ENCODE measurements at places on chromosomes 16 and 17.

DNA sequence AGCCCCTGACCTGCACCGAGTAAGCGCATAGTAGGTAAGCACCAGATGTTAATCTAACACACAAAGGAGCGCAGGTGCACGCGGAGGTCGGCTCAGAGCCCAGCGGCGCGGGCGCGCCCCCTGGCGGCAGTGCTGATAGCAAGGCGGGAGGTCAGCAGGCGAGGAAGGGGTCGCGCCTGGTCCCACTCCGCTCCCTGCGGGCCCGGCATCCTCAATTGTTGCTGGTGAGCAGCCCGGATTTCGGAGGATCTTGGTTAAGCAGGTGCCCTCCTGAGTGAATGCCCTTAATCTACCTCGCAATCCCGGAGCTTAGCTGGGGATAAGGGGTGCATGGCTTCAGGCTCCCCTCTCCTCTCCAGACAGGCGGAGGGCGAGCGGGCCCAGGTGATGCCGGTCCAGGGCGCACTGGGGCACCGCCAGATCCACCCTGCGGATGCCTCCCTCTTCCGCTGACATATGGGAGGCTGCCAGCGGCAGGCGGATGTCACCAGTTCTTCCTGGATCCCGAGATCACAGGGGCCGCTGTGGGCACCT, 4.0 kb upstream of the WNT3 start:
- peak; percentile 39 for DNase-seq

DNA sequence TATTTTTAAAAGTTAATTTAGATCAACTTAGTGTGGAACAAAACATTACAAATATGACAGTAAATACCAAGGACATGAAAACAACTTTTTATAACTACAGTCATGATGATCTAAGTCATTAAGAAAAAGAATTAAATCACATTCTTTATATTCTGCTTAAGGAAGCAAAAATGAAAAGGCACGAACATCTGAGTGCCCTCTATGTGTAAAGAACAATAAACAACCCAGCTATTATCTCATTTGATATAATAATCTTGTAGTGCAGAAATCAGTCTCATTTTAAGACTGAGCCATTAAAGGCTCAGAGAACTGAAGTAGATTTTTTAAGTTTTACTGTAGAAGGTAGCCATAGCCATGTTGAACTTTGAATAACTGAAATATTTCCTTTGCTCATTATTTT, 13.4 kb downstream of the MYO1D start:
- DNase-seq = no peak

GRCh38 chr17:44522883-44523671, 19.9 kb upstream of the GPATCH8 start:
- DNase-seq = no peak

DNA sequence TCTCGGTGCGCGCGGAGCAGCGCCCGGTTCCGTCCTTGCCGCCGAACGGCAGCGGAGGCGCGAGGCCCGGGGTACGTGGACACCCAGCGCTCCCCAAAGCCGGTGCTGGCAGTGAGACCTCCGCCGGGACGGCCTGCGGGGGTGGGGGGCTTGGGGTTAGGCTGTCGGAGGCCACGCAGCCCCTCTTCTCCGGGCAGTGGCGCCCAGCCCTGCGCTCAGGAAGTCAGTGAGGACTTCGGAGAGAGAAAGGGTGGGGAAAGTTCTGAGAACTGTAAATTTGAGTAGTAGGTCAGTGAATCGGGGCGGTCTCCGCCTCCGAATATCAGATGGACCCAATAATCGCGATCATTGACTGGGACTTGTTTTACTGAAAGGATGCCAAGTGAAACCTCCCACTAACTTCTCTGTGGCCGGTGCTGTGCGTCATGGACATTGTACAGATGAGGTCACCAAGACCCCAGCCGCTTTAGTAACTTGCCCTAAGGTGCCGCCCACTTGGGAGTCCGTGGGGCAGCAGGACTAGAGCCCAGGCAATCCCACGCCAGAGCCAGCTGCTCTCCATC, 468 bp downstream of the IL4R start:
- DNase-seq = no peak

- DNase-seq = no peak
These were observed 250.8 kb upstream of the SOX9 start for GRCh38 chr17:71869841-71870545.

GRCh38 chr17:58507123-58507634, 7.3 kb downstream of the MTMR4 start:
- DNase-seq = no peak

DNA sequence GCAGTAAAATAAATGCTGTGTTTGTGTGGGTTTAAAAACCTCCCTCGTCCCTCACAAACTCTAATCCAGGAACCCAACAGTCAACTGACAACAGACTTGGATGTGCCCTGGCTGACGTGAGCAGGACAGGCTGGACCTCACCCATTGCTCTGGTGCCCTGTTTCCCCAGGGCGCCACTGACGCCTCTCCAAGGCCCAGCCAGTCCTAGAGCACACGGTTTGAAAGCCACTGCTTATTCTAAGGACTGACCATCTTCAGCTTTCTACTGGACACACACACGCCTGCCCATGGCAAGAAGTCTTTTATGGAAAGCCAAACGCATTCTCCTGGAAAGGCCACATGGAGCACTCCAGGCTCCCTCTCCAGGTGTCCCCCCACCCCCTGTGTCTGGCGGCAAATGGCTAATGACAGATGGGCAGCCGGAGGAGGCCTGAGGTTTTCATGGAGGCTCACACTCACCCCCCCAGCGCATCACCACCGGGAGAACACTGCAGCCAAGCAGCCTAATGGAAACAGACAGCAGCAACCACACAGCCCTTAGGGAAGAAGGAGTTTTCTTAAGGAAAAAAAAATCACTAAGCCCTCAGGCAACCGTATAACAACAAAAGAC, 319.2 kb downstream of the SOX9 start:
- no peak for DNase-seq

DNA sequence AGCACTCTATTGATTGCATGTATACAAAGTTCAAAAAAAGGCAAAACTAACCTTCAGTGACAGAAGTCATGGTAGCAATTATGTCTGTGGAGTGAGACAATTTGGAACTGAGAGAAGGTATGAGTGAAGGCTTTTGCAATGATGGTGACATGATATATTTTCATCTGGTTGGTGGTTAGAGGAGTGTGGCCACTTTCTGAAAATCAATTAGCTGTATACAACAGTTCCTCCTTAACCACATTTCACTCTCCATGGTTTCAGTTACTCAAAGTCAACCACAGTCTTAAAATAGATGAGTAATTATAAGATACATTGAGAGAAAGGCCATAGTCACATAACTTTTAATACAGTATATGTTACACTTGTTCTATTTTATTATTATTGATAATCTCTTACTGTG, 26.2 kb downstream of the ADAMTS18 start:
- no peak for DNase-seq

DNA sequence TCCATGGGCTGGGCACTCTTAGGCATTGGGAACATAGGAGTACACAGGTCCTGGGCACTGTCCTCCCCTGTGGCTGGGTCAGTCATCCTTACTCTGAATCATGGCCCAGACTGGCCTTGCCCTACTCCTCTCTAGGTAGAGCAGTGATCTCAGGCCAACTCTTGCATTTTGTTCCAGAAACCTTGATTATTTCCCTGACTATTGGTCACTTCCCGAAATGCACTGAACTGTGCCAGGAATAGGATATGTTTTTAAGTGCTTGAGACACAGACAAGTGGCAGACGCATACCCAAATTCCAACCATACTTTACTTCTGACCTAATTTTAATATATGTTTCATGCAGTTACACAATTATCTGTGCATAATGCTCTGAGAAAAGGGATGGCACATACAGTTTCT, 10.3 kb downstream of the KRABD2 start:
- DNase-seq = no peak

DNA sequence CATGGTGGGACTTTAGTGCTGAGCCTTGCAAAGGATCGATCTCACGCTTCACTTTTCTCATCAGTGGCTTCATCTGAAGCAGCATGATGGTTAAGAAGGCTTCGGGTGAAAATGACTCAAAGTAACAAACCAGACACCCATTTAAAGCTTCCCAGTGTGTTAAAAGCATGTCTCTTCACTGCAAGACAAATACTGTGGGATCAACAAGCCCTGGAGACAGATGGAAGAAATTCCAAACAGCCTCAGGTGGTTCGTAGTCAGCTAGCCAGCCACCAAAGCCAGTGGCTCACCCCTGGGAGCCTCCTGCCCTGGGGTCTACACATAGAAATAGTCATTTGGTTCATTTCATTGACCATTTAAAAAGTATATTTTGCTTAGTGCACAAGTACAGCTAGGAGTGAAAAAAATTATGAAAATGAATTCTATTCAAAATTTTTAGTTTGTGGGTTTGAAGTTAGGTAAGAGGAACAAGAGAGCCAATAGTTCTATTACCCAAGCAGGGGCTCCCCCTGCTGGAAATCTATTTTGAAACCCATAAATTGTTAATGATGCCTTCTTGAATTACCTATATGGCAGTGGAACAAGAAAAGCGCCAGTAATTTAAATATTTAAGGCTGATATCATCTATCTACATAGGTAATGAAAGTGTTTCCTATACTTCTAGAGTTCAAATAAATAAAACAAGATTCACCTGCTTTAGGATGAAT, 51.6 kb downstream of the PMP22 start:
- DNase-seq = no peak

DNA sequence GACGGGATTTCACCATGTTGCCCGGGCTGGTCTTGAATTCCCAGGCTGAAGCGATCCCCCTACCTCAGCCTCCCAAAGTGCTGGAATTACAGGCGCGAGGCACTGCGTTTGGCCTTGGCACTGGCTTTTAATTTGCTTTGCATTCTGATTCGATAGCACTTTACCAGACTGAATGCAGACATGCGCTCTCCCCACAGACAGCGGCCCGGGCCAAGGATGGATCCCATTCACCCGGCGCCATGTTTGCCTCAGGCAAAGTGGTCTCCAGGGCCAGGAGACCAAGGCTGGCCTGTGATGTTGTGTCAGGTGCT, 41.7 kb downstream of the DHRS7B start:
- DNase-seq = no peak

GRCh38 chr16:27649021-27649420, 99.1 kb downstream of the KATNIP start:
- DNase-seq = no peak

GRCh38 chr17:77827511-77827910, 131.0 kb upstream of the TNRC6C start:
- DNase-seq = no peak

GRCh38 chr17:40072735-40073346, 10.1 kb downstream of the THRA start:
- DNase-seq = no peak

DNA sequence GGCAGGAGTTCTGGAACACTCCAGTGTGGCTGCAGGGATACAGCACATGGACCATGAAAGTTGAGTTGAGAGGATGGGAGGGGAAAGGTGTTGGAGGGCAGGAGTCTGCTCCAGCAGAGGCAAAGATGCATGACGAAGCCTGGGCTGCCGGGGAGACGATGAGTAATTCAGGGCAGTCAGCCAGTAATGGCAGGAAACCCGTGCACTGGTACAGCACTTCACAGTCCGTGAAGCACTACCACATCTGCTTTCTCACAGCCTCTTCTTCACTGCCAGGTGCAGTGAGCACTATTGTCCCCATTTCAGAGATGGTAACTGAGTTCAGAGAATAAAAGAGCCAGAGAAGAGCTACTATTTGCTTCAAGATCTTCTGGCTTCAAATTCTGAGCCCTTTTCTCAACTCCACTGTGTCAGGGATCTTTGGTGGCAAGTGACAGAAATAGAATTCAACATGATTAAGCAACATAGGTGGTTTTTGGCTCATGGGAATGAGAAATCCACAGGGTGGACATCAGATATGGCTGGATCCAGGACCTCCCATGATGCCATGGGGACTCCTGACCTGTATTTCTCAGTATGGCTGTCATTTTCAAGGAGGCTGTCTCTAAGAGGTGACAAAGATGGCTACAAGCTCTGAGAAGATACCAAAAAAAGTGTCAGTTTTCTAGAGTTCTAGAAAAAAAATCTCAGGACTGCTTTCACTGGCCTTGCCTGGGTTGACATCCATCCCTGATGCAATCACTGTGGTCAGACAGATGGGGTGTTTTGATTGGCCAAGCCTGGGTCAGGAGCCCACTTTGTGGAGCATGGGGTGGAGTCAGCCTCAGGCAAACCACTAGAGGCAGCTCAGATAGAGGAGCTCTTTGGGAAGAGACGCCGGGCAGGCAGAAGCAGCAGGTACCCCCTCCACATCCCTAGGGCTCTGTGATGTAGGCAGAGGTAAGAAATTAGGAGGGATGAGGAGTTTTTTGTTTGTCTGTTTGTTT, 24.7 kb downstream of the IL21R start:
- DNase-seq = peak; percentile 58

- no peak for DNase-seq
These were observed 37.9 kb downstream of the MPRIP start for GRCh38 chr17:17080181-17080631.

DNA sequence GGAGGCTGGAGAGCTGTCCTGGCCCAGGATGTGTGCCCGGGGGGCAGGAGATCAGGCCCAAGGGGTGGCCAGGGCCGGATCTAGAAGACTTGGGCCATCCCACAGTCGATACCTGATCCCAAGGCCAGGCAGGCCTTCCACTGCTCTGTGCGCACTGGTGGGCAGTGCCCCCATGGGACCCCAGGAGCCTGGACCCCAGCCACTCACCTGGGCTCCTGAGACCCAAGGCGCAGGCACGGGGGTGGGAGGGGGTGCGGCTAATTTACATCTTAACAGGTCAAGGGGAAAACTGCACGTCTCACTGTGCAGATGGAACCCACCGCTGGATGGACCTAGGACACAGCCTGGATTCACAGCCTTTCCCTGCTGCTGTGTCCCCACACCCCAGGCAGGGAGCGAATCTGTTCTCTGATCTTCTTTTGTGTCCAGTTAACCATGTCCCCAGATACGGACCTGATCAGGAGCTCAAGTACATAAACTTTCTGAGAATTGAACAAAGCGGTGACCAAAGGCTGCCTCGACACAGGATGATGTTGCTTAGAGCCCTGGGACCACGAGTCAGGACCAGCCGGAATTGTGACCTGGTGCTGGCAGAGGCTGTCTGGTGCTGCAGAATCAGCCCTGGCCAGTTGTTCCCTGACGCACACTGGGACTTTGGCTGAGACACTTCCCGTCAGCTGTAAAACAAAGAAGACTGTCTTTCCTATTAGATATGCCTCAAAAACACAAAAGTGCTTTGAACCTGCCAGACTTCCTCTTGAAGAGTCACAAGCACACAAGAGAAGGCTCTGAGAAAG, 60.6 kb downstream of the TNFRSF13B start:
- DNase-seq = no peak

- DNase-seq = no peak
These were observed 15.4 kb downstream of the HS3ST3B1 start for GRCh38 chr17:14316126-14316832.

DNA sequence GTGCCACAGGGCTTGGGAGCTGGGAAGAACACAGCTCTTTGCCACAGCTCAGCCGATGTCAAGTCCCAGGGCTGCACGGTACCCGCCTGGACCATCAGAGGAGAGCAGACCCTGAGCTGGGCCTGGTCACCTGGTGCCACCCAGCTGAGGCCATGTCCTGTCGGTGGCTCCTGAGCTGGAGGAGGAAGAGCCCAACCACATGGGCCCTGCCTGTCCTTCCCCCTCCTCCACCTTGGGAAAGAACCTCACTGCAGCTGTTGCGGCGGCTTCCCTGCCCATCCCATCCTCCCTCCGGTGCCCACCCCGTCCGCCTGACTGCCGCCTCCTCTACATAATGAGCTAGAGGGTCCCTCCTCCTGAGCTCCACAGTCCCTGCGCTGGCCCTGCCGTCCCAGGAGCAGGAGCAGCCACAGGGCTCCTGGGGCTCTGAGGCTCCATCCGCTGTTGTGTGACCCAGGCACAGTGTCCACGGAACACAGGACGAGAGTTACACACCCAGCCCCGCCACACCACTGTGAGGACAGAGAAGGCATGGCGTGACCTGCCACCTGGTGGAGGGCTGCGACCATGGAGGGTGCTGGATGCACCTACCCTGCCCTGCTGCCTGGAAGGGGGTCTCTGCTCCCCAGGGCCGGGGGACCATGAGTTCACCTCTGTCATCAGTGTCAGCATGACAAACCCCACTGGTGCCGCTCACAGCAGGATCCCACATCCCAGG, 21.4 kb upstream of the CHMP6 start:
- no peak for DNase-seq

All from stimulated activated CD4-positive, alpha-beta T cell treated with anti-CD3 and anti-CD28 coated beads, TNF-alpha, amount 100 ng/mL, for 24 hours (primary cell).